Activated T-cell treated with anti-CD3 and anti-CD28 coated beads, Interleukin-2, amount 50 U/mL, for 48 hours (primary cell): ENCODE measurements at places on chromosomes 3 and 15.

GRCh38 chr3:136925425-136926190, 32.2 kb upstream of the IL20RB start:
- no peak for DNase-seq

DNA sequence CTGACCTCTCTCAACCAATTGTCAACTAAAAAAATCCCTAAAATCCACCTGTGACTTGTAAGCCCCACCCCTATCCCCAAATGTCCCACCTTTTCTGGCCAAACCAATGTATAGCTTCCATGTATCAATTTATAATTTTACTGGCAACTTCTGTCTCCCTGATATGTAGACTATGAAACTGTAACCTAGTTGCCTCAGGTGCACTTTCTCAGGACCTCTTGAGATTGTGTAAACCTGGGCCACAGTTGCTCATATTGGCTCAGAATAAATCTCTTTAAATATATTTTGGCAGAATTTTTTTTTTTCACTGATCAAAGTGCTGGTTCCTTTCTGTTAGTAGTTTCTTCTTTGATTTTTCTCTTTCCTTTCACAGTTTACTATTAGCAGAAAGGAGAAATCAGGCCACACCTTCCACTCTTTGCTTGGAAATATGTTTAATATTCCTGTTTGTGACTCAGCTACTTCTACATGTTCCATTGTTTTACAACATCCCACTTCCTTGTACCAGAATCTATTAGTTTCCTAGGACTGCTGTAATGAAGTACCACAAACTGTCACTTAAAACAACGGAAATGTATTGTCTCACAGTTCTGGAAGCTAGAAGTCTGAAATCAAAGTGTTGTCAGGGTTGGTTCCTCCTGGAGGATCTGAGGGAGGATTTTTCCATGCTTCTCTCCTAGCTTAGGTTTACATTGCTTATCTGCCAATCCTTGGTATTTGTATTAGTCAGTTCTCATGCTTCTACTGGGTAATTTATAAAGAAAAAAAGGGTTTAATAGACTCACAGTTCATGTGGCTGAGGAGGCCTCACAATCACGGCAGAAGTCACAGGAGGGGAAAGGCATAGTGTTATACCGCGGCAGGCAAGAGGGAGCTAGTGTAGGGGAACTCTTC, 801.2 kb upstream of the ARPP21 start:
- no peak for DNase-seq

DNA sequence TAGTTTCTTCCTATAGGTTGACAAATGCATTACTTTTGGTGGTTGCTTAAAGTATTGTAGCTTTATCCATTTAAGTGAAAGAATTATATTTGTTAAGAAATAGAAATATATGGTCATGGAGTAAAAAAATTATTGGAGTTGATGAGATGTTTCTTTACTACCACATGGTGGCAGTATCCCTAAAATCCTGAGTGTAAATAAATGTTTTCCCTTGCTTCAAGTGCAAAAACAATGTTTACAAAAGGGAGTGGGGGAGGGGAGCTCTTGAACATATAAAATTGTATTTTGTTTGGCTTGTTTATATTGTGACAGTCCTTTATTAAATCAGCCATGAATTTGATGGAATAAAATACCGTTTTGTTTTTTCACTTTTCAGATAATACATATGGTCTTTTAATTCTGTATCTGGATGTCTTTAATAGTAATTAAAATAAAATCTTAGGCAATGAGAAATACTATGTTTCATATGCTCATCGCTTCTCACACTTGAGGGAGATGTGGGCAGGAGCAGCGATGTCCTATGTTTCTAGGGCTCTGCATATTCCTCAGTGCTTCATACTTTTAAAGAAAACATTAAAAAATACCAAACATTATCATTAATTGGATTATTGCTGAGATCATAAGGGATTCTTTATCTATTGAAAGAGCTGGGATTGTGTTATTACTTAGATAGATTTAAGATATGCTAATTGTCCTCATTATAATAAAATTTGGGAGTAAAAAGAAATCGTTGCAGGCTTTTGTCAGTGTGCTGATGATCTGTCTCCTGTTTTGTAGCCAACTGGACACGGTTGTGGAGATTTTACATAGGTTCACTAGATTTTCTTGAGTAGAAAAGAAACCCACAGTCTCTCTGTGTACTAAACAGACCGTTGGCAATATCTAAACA, 349.7 kb downstream of the TUSC7 start:
- no peak for DNase-seq

GRCh38 chr15:60118626-60119025, 114.5 kb downstream of the FOXB1 start:
- no peak for DNase-seq

- DNase-seq = peak; percentile 77
Observed at GRCh38 chr3:184133840-184134745, 1.1 kb upstream of the EIF2B5 start.

DNA sequence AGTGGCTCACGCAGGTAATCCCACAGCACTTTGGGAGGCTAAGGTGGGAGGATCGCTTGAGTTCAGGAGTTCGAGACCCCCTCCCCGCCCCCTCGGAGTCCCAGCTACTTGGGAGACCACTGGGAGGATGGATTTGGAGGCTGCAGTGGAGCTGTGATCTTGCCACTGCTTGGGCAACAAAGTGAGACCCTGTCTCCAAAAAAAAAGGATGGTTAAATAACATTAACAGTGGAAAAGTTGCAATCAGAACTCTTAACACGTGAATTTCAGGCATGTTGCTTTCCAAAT, 1.4 kb upstream of the TMEM87A start:
- no peak for DNase-seq

DNA sequence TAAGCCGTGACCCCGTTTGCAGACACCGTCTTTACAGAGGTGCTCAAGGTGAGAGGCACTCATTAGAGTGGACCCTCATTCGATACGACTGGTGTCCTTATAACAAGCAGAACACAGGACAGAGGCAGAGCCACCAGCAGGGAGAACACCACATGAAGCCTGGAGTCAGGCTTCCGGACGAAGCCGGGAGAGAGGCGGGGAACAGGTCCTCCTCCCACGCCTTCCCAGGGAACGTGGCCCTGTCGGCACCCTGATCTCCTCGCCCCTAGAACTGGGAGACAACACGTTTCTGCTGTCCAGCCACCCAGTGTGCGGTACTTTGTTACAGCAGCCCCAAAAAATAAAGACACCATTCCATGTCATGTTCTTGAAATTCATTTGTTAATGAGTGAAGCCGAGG, 33.6 kb downstream of the ZDHHC19 start:
- no peak for DNase-seq

DNA sequence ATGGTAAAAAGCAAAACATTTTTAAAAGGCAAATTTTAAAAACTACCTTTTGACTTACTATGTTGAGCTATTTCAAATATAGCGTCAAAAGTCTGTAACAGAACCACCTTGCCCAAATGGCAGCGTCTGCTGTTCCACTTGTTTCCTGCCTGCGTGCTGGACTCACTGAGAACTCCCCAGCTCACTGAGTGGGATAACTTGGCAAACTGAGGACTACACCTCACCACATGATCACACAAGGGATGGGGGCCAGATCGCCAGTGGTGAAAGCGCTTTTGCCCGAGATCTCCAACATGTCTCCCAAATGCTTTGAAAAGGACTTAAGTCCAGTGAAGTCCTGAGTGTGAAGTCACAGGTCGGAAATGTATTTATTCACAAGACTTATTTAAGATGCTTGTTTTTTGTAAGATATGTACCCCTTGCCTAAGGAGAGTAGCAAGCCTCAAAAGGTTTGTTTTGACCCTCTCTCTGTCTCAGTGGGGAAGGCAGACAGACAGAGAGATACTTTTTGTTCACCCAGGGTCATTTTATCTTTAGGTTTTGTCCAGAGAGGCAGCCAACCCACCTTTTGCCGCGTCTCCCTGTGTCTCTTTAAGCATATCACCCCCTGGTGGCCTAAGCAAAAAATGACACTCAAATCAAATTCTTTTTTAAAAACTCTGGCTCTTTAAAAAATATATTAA, 192.6 kb downstream of the PDZRN3 start:
- peak; percentile 18 for DNase-seq

GRCh38 chr3:38648659-38649499, 608 bp downstream of the SCN5A start:
- DNase-seq = no peak

- no peak for DNase-seq
Observed at GRCh38 chr3:157279237-157279636, 119.3 kb upstream of the CCNL1 start.

DNA sequence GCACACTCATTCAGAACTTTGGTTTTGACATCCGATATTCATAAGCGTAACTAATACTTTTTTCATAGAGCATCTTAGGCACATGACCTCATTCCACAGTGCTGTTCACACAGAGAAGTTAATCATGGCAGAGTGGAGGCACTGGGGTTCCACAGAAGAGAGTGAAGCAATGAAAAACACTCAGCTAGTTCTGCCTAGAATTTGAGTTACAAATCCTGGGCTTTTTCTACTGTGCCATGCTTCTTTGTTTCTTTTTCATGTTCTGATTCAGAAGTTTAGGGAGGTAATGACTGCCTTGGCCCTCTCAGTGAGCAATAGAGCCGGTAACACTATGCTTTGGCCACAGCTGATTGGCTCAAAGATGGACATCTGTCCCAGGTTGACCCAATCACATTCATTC, 176.1 kb upstream of the MITF start:
- DNase-seq = no peak

- no peak for DNase-seq
Observed at GRCh38 chr3:30996467-30996866, 102.0 kb upstream of the GADL1 start.

DNA sequence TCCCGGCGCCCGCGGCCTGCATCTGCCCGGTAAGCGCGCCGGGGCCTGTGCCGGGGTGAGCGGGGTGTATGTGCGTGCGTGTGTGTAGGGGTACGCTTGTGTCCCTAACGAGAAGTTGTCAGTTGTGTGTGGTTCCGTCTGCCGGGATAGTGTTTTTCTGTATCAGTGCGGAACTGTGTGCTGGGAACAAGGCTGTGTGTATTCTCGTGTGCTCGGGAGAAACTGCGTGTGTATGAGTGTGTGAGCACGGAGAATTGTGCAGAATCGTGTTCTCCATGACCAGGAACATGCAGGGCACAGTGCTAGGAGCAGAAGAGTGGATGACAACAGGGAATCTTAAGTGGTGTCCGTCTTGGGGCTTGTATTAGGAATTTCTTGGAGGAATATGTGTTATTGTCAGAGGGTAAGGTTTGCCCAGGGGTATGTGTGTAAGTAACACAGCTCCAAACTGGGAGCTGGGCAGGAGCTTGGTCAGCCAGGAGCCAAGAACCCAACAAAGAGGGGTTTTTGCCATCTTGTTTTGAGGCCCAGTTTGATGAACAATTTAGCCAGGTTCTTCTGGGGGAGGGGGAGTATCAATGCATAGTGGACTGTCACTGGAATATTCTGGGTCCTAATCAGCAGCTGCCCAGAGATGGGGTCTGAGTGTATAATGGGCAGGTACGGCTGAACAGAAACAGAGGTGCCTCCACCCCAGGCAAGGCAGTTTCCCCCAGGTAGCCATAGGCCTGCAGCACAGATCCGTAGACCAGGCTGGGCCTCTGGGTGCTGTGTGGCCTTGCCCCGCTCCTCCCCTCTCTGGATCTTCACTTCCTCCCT, 2.1 kb downstream of the ISL2 start:
- DNase-seq = peak; percentile 34

- DNase-seq = no peak
Observed at GRCh38 chr15:59886441-59886840, 117.7 kb upstream of the FOXB1 start.

- no peak for DNase-seq
Observed at GRCh38 chr3:116413319-116413718, 32.0 kb downstream of the LSAMP start.

- no peak for DNase-seq
Observed at GRCh38 chr3:115401851-115402501, 221.3 kb upstream of the GAP43 start.

GRCh38 chr15:99426431-99427105, 139.2 kb upstream of the MEF2A start:
- no peak for DNase-seq

GRCh38 chr15:67241132-67241855, 13.2 kb downstream of the AAGAB start:
- peak; percentile 64 for DNase-seq

GRCh38 chr3:146884296-146884695, 279.1 kb upstream of the PLSCR5 start:
- DNase-seq = no peak
